ENCODE measurements at places on chromosomes 3 and 15.

DNA sequence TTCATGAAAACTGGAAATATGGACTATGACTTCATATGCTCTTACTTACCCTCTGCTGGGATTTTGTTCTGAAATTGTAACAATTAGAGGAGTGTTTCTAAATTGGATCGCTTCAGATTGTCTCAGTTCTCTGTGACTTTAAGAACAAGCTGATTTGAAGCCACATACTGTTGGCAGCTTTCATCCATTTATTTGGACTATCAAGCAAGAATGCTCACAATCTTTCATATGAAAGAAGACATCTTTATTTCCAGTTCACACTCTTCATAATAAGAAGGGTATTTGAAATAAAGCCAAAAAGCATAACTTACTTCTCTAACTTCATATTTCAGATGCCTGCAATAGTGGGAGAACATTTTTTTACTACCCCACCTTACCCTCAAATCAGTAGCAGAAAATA is 491.6 kb upstream of the TPRG1 start:
- no peak for DNase-seq

- DNase-seq: no peak
Measured at GRCh38 chr15:29115093-29115991, 154.3 kb downstream of the NSMCE3 start.

DNA sequence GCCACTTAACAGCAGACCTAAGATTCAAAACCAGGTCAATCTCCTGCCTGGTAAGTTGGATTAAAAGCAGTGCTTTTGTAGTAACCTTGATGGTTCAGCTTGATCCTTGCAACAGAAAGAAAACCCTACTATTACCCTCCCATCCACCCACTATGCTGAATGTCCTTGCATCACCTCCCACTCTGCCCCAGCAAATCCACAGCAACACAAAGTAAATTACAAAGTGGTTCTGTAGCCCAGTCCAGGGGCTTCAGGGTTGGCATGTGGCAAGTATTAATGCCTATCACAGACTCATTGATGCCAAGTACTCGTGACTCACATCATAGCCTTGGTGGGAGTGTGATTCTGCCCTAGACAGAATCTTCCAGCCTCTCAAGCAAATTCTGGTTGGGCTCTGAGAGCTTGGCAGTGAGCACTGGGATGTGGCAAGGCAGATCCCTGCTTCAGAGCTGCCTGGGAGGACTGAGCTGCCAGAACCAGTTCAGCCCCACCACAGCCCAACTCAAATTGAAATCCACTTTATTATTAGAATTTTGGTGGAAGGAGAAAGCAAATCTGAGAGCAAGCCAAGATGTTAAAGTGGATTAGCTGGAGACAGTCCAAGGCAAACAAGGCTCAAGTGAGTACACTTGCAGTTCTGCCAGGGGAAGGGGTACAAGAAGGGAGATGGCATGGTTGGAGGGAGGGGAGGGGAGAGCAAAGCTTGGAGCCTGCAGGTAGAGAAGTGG is 225.8 kb upstream of the UMPS start:
- no peak for DNase-seq

GRCh38 chr3:172750069-172750367 is 508 bp upstream of the ECT2 start:
- no peak for DNase-seq

- DNase-seq: no peak
Measured at GRCh38 chr3:34920806-34921205, 718.5 kb upstream of the ARPP21 start.

DNA sequence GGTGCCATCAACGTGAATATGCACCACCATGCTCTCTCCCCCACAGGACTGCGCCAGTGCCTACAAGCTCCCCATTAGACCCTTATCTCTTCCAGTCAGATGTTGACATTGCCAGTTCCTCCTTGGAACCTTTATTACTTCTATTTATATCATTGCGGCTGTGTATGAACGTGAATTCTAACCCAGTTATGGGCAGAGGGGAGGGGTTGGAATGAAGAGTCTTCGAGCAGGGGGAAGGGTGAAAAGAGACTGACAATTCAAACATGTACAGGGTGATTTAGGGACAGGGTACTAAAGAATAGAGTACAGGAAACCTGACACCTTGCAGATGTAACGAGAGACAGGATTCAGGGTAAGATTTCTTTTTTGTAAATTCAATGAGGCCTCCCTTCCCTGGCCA is 41.8 kb upstream of the ST6GAL1 start:
- no peak for DNase-seq

DNA sequence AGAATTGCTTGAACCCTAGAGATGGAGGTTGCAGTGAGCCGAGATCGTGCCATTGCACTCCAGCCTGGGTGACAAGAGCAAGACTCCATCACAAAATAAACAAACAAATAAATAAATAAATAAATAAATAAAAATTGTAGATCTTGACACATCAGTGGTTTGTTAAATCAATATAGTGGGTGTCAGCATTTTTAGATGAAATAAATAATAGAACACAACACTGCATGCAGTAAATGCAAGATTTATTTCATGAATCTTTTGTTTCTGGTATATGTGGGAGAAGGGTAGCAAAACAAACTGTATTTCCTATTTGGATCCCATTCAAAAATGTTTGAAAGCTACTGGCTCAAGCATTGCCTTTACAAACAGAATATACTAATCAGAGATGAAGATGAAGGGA is 35.6 kb upstream of the CHRM5 start:
- DNase-seq: no peak

GRCh38 chr15:91970142-91970541 is 116.6 kb downstream of the SLCO3A1 start:
- no peak for DNase-seq

DNA sequence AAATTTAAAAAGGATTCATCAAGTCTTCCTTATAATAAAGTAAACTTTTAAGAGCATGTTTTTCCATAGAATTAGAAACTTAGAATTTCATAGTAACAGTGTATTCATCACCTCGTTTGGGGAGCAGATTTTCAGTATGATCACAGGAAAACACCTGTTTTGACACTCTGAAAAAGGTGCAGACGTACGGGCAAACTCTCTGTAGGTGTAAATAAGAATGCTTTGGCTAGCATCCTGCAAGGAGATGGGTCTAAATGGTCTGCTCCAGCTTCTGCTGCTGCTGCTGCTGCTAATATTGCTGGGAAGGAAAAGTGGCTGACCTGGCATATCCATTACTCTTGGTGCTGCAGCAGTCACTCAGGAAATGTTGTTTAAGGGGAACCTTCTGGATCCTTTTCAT is 66.0 kb downstream of the MBNL1 start:
- no peak for DNase-seq

GRCh38 chr15:58021332-58022230 is 43.9 kb downstream of the ALDH1A2 start:
- no peak for DNase-seq

DNA sequence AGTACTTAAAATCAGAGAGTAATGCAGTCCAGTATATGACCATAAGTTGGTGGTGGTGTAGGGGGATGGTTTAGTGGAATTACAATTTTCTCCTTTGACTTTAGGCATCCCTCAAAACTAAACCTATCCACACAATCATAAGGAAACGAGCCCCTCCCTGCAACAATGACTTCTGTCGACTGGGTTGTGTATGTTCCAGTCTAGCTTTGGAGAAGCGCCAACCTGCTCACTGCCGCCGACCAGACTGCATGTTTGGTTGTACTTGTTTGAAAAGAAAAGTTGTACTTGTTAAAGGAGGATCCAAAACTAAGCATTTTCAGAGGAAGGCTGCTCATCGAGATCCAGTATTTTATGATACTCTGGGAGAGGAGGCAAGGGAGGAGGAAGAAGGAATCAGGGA is 52.8 kb downstream of the MGA start:
- no peak for DNase-seq

DNA sequence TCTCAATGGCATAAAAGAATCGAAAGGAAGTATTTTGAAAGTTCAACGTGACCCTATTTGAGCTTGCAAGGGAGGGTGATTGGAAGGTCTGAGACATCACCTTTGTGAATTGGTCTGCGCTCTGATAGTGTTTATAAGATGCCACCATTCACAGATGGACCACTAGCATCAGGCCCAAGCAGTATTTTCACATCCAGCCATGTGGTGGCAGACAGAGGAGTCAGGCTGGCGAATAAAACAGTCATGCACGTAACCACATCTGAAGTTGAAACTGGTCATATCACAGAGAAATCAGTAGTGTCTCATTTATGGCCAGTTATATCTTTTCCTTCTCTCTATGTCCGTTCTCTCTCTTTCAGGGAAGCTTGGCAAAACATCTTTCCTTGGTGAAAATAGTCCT is 170.1 kb upstream of the ONECUT1 start:
- no peak for DNase-seq

GRCh38 chr15:91793771-91794170 is 59.7 kb upstream of the SLCO3A1 start:
- no peak for DNase-seq

DNA sequence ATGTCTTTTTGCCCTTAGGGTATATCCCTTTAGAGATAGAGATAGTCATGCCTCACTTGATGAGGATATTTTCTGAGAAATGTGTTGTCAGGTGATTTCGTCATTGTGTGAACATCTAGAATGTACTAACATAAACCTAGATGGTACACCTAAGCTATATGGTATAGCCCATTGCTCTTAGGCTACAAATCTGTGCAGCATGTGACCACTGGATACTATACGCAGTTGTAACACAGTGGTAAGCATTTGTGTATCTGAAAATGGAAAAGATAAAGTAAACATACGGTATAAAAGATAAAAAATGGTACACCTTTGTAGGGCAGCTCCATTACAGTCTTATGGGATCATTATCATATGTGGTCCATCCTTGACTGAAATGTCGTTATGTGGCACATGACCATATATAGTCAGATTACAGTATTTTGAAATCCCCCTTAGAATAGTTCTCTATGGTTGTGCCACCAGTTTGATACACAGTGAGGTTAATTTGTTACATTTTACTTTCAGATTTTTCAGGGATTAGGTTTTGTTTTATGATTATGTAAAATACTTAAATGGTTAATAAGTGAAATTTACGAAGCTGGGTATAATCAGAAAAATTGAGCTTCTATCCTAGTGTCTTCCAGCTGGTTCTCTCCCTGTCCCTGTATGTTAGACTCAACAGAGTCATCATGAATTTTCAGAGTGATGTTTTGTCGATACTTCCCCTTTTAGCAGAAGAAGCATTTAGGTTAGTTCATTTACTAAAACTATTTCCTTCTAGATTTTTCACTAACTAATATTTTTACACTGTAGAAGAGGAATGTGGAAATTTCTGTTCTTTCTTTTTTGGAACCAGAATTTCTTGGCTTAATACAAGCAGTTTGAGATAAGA is 12.8 kb downstream of the SETD5 start:
- DNase-seq: no peak

DNA sequence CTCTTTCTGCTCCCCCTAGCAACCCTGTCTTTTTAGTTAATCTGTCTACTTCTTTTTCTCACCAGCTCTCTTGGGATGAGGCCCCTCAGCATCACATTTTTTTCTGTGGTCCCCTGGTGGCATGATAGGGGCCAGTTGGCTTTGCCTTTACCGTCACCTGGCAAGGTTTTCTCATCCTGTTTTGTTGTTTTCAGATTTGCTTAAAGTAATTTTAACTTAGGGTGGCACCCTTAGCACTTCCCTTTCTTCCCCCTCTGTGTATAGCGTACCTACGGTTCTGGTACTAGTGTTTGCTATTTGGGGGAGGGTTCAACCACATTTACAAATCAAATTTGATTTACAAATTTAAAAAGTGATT is 35.6 kb downstream of the PDCD6IP start:
- DNase-seq: no peak

DNA sequence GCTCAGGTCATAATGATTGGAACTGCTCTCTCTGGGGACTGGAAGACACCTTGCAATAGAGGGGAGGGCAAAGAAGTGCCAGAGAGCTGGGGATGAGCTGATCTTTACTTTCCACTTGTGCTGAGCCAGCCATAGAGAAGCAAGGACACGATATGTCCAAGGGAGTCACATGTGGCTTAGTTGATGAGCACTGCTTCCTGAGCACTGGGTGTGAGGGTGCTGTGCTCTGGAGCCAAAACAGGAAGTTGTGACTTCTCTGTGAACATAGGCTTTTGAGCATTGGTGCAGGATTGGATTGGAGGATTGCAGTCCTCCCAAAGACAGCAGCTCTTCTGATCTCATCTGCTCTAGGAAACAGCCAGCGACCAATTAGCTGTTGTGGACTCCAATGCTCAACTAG is 6.7 kb downstream of the PARP14 start:
- DNase-seq: no peak

- DNase-seq: no peak
Measured at GRCh38 chr3:24135280-24135679, 190.2 kb downstream of the NR1D2 start.

DNA sequence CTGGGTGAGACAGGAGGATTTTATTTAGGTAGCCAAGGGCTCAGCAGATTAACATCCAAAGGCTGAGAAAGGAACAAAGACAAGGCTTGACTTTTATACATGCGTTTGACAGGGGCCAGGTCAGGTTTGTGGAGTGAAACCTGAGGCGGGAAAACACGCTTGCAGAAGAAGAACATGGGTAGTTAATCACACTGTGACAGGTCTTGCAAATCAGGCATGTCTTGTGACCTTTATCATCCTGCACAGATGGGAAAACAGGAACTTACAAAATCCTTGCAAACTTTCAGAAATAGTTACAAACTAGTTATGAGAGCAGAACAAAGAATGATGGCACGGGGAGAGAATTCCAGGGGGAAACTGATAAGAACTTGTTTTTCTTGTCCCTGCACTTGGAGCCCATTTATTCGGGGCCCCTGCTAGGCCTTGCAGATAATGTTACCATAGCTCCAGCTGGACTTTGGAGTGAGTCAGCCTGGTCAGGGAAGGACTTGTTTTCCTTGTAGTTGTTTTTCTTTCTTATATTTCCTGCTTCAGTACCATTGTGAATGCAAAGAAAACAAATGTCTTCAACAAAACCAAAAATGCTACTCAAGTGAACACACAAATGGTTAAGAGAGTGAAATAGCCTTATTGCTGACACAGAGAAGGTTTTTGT is 965.9 kb upstream of the ROBO1 start:
- DNase-seq: peak; percentile 76

DNA sequence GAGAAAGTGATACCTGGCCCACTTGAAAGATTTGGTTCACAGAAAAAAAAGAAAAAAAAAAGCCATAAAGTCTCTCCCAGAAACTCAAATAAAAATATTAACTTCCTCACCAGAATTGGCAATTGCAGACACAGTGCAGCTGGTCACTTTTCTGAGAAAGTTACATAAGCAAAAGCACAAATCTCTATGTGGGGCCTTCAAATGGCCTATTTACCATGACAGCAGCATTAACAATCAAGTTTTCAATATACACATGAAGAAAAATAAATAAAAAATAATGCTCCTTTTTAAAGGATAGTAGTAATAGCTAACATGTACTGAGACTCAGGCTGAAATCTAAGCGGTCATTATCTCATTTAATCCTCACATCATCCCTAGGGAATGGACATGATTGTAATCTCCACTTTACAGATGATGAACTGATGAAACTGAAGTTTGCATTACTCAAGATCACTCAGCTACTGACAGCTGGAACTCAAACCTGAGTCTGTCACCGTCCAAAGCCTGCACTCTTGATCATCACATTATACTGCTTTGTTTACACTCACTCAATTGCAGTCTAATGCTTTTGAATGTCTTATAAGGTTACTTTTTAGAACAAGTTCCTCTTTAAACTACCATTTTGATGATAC is 3.3 kb downstream of the NPTN start:
- no peak for DNase-seq

Data from LoVo (cell line).